GM12892 (cell line): ENCODE measurements at places on chromosomes 11 and 22.
A peak's percentile ranks its signal among the peaks of the same experiment; 100 is the strongest.

GRCh38 chr11:97850701-97851100 lies 1170.0 kb upstream of the CNTN5 start:
- no peak for DNase-seq

DNA sequence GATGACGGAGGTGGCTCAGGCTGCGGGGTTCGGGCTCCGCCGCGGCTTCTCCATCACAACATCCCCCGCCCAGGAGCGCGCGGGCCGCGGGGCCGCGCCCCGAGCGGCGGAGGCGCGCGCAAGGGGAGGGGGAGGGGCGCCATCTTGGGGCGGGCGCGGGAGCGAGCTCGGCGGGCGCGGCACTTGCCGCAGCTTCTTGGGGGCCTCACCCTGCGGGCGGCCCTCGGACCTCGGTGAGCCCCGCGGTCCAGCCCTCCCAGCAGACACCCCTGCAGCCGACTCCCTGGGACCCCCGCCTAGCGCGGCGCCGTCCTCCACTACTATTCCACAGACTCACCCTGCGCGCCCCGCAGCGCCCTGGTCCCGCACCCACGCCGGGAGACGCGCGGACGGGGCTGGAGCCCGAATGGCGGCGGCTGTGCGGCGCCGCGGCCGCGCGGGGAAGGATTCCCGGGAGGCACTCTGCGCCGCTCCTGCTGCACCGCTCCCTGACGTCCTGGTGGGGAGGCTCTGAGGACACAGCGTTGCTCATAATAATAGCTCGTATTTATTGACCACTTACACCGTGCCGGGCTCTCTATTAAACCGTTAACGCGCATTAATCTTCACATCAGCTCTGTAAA lies at the start of gene APBB1:
TSS of gene APBB1 (minus strand) at position 86 of the 623 bp plus-strand sequence. CDS start 7,747 bp downstream, outside the sequence.
- peak; percentile 75 for DNase-seq

DNA sequence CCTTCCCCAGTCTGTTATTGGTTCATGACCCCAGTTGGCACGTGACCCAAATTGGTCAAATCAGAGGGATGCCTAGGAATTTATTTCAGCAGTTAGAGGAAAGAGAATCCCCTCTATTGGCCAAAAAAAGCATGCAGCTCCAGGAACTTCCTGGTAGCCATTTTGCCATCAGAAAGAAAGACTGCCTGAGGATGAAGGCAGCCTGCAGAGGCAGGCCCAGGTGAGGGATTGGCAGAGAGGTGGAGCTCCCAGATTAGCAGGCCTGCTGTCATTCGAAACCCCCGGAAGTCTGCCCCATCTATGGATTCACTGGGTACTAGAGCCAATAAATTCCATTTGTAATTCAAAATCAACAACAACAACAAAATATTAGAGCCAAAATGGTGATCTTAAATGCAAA lies 207.6 kb downstream of the CWF19L2 start:
- DNase-seq = no peak

GRCh38 chr22:45511847-45512261 lies 9.2 kb downstream of the FBLN1 start:
- DNase-seq = no peak

DNA sequence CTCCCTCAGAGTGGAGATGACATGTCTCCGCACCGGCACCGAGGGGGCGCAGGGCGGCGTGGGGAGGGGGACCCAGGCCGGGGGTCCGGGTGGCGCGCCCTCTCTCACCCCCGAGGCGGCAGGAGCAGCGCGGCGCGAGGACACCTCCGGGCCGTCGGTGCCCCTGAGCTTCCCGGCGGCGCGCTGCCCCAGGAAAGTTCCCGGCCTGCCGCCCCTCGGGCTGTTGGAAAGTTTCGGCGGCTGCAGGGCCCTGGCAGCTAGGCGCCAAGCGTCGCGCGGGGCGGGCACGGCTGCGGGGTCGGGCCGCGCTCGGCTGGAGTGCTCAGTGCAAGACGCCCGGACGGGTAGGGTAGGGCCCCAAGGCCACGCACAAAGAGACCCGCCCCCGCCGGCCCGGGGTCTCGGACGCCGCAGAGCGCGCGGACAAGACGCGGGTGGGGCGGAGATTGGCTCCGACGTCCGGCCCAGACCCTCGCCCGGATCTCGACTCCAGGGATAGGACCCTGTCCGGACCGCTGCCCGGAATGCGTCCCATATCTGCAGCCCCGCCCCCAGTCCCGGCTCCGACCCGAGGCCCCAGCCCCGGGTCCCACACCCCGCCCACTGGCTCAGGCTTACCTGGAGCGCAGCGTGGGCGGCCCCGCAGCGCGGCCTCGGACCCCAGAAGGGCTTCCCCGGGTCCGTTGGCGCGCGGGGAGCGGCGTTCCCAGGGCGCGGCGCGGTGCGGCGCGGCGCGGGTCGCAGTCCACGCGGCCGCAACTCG lies 471 bp downstream of the ARVCF start:
- DNase-seq = no peak

DNA sequence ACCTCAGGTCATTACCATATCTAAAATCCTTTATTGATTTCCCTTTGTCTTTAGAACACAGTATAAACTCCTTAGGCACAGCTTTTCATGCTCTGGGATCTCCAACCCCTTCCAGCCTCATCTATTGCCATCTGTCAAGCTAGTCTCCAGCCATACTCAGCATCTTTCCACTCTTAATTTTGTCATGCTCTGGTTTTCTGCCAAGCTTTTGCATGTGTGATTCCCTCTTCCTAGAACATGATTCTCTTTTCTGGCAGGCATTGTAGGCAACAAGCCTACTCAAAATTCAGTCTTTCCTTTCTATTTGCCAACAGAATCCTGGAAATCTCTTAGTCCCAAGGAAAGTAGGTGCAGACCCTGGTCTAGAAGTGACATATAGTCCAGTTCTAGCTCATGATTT lies 35.5 kb upstream of the SLC6A5 start:
- no peak for DNase-seq
